ENCODE measurements at places on chromosomes 12 and 14.

GRCh38 chr12:16243487-16244412, 33.7 kb downstream of the SLC15A5 start:
- no peak for DNase-seq

GRCh38 chr12:130183585-130184370, 21.5 kb downstream of the FZD10 start:
- DNase-seq: no peak

DNA sequence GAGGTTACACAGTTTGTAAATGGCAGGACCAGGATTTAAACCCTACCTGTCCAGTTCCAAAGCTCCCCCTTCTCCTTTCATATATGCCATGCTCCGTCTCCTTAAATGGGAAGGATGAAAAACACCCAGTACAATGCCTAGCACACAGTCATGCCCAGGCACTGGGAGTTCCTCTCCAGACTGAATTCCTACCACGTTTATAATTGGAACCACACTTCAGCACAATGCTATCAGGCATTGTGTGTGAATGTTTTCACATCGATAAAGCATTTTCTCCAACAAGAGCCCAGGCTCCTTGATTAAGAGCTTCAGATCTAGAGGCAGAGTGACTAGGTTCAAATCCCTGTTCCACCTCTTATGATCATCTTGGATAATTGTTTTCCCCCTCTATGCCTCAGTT, 2.7 kb upstream of the NUAK1 start:
- DNase-seq: no peak

DNA sequence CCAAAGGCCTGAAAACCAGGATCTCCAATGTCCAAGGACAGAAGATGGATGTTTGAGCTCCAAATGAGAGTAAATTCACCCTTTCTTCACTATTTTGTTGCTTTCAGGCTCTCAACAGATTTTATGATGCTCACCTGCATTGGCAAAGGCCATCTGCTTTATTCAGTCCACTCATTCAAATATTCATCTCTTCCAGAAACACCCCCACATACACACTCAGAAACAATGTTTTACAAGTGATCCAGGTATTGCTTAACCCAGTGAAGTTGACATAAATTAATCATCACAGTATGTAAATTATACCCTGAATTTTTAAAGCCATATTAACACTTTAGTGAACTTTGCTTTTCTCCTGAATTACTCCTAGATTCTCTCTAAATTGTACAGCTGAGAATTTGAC, 63.3 kb downstream of the DUSP6 start:
- DNase-seq: no peak

DNA sequence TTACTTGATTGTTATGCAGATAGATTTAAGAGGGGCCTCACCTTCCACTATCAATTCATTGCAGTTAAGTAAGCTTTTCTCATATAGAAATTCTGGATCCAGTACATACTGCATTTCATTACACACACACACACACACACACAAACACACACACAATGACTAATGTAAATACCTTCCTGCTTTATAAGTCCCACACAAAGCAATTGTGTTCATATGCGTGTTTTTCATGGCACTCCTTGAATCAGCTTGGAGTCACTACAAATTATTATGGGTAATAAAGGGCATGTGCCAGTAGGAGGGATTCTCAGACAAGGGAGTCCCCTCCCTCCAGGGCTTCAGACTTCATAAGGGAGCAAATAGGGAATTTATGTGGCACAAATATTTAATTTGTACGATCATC, 4.5 kb downstream of the MIPOL1 start:
- DNase-seq: no peak

- no peak for DNase-seq
Measured at GRCh38 chr14:98578204-98578603, 693.8 kb downstream of the BCL11B start.

GRCh38 chr14:29242755-29243754, 476.5 kb downstream of the FOXG1 start:
- no peak for DNase-seq

DNA sequence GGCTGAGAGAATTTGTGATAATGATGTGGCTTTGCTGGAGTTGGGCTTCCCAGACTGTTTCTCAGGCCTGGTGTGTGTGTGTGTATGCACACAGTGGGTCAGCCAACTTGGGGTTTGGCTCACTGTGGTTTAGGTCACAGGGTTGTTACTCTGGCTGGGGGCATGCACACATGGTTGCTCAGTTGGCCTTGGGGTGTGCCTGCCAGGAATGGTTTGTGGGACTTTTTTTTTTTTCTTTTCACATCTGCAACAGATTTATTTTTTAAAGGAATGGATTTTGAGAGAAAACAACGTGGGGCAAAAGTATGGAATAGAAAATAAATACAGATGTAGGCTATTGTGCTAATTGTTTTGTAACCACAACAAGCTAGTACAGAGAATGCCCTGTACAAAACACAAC, 25.0 kb upstream of the GTF2A1 start:
- DNase-seq: no peak

DNA sequence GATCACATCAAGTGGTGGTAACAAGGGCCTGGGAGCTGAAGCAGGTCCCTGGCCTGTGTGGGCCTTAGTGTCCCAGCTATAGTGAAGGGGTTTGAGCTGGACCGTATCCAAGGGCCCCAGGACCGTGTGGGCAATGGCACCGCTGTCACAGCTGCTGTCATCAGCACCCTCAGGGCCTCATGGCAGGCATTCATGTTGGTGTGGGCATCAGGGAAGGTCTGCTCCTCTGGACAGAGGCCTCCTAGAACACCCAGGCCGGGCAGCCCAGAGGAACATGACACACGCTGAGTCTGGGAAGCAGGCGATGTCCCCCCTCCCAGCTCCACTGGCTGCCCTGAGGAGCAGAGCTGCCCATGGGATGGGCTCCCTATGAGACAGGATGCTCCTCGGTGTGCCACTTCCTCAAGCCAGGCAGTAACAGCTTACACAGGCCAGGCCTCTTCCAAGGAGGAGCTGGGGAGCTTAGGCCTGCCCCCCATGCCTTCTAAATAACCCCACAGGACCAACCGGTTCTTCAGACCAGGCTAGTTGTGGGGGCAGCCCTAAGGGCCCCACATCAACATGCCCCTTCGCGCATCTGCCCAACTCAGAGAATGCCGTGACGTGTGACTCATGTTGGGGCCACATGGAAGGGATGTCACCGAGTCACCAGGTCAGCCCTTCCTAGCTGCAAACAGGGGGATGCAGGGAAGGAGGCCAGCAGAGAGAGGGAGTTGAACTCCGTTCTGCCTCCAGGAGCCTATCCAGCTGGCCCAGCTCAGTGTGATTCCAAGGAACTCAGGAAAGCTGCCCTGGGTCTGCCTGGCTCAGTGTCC, 80.4 kb downstream of the PITPNM2 start:
- DNase-seq: no peak

DNA sequence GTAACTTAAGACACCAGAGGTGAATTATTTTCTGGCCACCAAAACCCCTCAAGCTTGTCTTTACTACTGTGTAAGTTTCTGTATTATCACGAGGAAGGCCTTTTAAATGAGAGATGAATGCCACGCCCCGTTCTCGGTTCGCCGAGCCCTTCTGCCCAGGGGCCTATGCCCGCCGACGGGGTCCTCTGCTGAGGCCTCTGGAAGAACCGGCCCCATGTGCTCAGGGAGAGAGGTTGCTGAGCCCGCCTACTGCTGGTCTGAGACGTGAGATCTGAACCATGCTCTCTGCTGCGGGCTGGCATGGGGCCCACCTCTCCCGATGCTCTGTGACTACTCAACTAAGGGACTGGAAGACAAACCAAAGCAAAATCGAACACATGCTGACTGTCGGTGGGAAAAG, 21.0 kb downstream of the AMN start:
- DNase-seq: no peak

GRCh38 chr12:53255996-53256395, 12.1 kb upstream of the ESPL1 start:
- DNase-seq: no peak

- DNase-seq: no peak
Measured at GRCh38 chr12:3246253-3246652, 169.1 kb downstream of the TSPAN9 start.

DNA sequence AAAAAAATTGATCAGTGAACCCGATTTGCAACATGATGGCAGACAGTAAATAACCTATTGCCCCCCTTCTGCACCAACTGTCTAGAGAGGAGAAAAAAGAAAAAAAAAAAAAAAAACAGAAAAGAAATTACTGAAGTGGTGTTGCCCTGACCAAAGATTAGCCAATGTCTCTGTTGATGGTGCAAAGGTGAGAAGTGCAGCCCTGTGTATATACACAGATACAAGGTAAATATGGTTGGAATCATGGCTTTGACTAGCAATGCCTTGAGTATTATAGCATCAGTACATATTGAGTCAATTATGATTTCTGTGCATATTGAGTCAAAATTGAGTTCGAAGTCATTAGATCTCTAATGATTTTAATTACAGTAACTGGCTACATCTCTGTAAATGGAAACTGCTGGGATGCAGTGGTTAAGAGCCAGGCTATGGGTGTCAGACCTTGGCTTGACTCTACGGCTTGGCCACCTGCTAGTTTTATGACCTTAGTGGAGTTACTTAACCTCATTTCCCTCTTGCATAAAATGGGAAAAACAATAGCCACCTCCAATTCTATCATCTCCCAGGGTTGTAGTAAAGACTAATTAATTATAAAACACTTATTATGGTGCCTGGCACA, 51.0 kb downstream of the EGLN3 start:
- DNase-seq: no peak

DNA sequence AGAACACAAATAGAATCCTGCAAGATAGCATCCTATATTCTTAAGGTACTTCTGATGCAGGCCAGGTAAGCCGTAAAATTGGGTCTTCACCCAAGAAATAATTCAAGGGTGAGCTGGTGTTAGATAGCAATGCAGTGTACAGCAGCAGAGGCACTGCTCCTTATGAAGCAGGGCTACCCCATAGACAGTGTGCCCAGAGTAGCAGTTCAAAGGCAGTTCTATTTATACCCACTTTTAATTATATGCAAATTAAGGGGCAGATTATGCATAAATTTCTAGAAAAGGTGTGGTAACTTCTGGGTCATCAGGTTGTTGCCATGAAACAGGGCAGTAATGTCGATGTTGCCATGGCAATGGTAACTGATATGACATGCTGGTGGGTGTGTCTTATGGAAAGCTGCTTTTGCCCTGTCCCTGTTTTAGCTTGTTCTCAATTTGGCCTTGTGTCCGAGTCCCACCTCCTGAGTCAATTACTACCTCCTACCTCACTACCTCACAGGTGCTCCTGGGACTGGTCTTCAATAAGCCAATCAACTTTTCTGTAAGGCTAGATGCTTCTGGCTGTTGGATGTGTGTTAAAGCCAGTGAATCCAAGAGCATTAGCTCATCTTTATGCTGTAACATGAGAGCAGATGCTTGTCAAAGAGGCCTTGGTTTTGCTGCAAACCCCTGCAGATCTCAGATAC, 61.0 kb downstream of the PPM1A start:
- DNase-seq: no peak

DNA sequence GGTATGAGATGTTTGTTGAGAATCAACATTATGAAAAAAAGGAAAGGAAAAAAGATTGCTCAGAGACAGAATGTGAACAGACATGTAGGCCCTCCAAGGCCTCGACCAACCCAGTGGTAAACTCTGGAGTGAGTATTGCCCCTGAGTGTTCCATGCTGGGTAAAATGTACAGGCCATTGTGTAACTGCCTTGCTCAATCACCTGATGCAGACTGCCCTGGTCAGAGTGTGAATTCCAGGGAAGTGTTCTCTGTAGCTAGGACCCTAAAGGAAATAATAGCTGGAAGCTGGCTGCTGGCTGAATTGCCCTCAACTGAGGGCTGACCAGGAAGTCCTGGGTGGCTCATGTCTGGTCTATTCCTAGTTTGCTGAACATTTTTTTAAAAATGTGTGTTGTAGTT, 1081.4 kb upstream of the LRFN5 start:
- DNase-seq: no peak

DNA sequence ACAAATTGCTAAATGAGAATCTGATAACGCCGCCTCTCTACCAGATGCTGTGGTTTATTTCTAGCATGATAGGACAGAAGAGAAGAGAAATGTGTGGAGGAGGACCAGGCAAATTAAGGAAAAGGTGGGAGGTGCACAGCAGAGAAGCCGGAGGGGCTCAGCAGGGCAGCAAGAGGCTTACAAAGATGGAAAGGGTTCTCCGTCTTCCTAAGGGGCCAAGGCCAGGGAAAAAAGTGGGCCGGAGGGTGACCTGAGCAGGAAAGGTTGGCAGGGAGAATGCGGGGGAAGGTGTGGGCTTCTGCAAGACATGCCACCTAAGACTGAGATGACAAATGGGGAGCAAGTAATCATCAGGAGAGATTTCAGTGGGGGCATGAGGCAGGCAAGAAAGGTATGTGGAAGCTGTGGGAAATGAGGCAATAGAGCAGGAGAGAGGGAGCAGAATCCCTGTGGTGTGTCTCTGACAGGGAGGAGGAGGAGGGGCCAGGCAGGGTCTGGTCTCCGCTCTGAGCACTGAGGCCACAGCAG, 18.7 kb downstream of the MANSC1 start:
- DNase-seq: no peak

- no peak for DNase-seq
Measured at GRCh38 chr12:77782034-77782433, 48.7 kb upstream of the NAV3 start.

GRCh38 chr14:22509751-22510300, 79.2 kb downstream of the DAD1 start:
- no peak for DNase-seq

DNA sequence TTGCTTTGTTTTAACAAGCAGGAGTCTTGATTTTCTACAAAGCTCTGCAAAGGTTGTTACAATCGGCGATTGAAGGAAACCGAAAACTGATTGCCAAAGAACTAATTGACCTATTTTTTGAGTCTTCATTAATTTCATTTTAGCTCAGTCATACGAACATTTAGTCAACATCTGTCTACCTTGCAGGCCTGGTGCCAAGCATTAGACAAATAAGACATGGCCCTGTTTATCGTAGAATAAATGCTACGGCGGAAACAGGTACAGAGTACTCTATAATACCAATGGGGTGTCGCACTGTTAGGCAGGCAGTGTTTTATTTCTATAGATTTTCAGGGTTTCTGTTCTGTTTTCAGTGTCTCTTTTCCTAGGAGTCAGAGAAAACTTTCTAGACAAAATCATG, 171.5 kb downstream of the BCAT1 start:
- DNase-seq: no peak

GRCh38 chr14:102417001-102417431, 54.3 kb downstream of the TECPR2 start:
- no peak for DNase-seq

GRCh38 chr14:100256339-100256895, 17.5 kb downstream of the YY1 start:
- no peak for DNase-seq

- no peak for DNase-seq
Measured at GRCh38 chr12:13116259-13116658, 12.8 kb upstream of the GSG1 start.

DNA sequence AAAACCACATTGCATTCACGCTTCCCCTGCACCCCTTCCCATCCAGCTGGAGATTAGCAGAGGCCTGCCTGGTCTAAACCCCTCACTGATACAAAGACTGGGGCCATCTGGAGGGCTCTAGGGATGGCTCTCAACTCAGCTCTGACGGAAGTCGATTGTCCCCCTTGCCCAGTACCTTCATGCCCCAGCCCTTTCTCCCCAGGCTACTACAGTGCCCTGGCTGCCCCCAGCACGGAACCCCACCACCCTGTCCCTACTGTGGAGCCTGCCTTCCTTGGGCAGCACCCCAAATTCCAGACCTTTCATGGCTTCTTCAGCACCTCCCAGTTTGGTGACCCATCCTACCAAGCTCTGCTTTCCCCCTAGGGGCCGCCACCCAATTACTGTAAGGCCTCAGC, 25.6 kb downstream of the ZFP36L1 start:
- DNase-seq: no peak

GRCh38 chr14:40623643-40624042, 983.0 kb upstream of the LRFN5 start:
- peak; percentile 86 for DNase-seq

Data from HAP-1 (cell line).